ENCODE measurements at places on chromosomes 3 and 15.
A peak's percentile ranks its signal among the peaks of the same experiment; 100 is the strongest.

- DNase-seq: no peak
These were observed 1037.6 kb upstream of the NR2F2 start for GRCh38 chr15:95292785-95293450.

- no peak for DNase-seq
These were observed 46.7 kb upstream of the PLAAT1 start for GRCh38 chr3:193194371-193194770.

- no peak for DNase-seq
These were observed 91.1 kb upstream of the MRPS22 start for GRCh38 chr3:139252719-139253118.

- no peak for DNase-seq
These were observed 121.8 kb upstream of the NPHP3 start for GRCh38 chr3:132843851-132844553.

DNA sequence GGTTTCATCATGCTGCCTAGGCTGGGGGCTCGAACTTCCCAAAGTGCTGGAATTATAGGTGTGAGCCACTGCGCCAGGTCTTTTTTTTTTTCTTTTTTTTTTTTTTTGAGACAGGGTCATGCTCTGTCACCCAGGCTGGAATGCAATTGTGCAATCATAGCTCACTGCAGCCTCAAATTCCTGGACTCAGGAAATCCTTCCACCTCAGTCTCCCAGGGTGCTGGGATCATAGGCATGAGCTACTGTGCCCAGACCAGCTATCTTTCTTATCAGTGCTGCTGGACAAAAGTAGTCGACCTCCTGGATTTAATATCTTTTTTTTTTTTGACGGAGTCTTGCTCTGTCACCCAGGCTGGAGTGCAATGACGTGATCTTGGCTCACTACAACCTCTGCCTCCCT, 60.8 kb downstream of the TFDP2 start:
- no peak for DNase-seq

DNA sequence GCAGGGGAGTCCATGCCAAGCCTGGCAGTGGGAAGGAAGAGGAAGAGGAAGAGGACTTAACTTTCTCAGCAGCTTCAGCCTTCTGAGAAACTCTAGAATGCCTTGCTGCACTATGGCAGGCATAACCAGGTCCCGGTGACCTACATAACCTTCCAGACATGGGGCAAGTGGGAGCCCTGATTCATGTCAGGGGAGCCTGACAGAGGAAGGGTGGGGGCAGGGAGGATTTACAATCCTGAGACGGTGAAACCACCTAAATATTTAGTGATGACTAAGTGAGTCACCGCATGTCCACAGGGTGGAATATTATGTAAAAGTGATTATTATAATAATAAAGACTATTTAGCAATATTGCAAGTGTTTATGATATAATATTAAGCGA, 46.7 kb downstream of the AMOTL2 start:
- no peak for DNase-seq

DNA sequence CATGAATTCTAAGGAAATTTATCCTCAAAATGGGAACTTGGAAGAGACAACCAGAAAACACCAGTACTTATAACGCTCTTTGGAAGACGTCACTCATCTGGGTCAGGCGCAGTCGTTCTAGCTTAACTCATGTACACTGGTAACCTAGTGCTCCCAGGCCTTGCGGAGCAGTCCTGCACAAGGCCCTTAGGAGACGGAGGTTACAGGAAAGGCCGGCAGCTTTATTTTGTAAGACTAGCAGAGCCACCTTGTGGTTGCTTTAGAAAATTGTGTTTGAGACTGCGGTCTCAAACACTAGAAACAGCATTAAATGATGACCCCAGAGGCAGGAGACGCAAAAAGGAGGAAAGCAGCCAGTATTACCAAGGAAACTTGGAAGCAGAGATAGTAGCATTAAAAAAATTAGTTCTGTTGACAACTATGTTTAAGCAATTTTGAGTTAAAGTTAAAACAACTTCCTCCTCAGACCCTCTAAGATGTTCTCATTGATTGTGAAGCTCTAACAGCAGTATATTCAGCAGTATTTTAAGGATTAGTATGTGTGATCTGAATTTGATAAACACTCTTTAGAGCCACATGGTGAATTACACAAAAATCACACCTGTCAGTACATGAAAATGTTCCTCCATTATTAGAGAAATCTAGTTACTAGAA, 141.9 kb upstream of the C2CD4B start:
- peak; percentile 38 for DNase-seq

DNA sequence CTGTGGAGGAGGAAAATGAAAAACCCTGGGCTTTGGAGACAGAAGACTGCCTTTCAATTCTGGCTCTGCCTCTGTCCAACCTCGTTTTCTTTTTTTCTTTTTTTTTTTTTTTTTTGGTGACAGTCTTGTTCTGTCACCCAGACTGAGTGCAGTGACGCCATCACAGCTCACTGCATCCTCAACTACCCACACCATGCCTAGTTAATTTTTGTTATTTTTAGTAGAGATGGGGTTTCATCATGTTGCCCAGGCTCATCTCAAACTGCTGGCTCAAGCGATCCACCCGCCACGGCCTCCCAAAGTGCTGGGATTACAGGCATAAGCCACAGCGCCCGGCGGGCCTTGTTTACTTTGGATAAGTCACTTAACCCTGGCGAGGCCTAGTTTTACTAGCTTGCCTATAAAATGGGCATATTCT, 66.3 kb upstream of the SLC25A26 start:
- DNase-seq: no peak

DNA sequence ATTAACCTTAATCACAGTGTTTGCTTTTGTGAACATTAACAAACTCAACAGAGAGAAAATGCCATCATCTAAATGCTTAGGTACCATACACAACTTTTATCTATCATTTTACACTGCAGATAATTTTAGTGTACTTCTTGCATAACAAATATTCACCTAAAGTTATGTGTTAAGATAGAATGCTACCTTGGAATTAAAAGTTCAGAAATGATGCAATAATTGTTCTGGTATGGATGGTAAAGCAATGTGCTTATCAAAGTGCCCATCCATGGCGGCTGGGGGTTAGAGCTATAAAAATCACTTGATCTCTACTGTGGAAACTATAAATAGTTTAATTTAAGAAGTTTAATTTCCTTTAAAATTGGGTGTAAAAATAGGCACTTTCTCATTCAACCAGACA, 28.7 kb downstream of the SATB1 start:
- DNase-seq: no peak

- no peak for DNase-seq
These were observed 141.1 kb downstream of the PGPEP1L start for GRCh38 chr15:98866511-98866910.

DNA sequence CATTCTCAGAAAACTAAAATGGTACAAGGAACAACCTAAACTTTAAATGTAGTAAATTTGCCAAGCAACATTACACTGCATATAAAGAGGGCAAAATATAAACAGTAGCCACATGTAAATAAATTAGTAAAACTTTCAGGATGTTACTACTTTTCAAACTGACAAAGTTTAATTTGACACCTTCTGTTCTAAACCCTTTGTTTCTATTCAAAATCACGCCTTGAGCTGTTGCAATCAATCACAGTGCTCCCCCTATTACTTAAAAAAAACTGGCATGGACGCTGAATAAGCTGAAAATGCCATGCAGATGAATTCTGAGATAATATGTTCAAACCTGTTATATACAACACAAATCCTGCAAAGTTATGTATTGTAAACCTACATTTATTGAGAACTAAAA, 69.3 kb downstream of the SATB1 start:
- DNase-seq: no peak

All from DND-41 (cell line).